ENCODE measurements at places on chromosomes 13 and 19. TPM values are rescaled to one million over a fixed set of nuclear protein-coding genes. Genes with fewer than 3 reads are reported as not detected.
A peak's percentile ranks its signal among the peaks of the same experiment; 100 is the strongest.

DNA sequence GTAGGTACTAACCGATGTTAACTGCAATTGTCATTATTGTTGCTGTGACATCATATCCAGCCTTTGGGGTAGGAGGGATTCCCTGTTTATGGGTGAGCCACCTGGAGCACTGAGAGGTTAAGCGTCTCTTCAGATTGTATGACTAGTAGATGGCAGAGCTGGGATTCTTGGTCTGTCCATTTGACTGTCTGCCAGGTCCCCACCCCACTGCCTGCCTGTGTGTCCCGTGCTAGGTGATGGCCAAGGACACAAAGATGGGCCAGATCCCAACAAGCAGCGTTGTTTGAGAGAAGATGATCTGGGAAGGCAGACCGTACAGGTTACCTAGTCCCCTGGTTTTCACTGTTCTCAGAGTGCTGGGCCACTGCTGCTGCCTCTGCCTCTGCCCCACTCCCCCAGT is 16.6 kb downstream of the PPP2R1A start:
- H3K27me3 ChIP-seq = no peaks in the 10 kb centered on the region
- H3K27ac ChIP-seq = no peak overlapping the region
- no peaks in the 10 kb centered on the region for H3K4me1 ChIP-seq
- no peak for DNase-seq

DNA sequence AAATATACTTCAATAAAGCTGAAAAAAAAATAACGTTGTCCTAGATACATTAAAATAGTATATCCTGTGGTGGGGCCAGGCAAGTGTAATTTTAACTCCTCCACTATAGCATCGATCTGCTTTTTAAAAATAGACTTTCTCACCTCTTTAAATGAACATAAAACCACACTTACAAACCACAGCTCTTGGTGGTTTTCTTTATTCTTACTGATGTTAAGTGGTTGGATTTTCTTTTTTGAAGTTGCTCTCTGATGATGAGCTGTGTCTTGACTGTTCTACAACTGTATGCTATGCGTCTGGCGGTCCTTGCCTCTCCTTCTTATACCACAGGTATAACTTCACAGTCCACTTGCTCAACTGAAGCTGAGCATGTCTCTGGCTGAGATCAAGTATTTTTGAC is 721.5 kb upstream of the KLHL1 start:
- no peak for DNase-seq
- no peak overlapping the region for H3K4me3 ChIP-seq
- H3K4me1 ChIP-seq = no peaks in the 10 kb centered on the region
- H3K27me3 ChIP-seq = no peaks in the 10 kb centered on the region
- no peaks in the 10 kb centered on the region for H3K36me3 ChIP-seq

- H3K4me3 ChIP-seq = no peak within 1 kb of the TSS
- no peak for DNase-seq
- no peak within 1 kb of the TSS for H3K27ac ChIP-seq
- H3K36me3 ChIP-seq = no peaks in the 10 kb centered on the region
Observed at GRCh38 chr19:51026554-51026831, at the start of gene KLK11. KLK11 (minus strand) TSS chr19:51026616; CDS start chr19:51025631, 985 bp downstream.

DNA sequence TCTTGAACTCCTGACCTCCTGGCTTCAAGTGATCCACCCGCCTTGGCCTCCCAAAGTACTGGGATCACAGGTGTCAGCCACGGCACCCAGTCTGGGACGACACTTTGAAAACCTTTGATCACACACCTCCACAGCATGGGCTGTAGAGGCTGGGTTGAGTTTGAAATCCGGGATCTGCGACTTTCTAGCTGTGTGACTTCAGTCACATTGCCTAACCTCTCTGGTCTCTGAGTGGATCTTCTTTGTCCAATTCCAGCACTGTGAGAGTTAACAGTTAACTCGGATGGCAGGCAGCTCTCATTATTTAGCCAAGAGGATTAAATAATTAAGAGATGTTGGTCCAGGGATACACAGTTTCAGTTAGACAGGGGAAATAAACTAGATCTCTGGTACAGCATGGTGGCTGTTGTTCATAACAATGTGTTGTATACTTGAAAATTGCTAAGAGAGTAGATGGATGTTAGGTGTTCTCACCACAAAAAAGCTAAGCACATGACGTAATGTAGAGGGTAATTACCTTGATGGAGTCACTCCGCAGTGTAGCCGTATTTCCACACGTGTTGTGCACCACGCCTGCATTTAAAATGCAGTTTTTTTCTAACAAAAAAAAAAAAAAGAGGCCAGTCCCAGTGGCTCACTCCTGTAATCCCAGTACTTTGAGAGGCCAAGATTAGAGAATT is 1.9 kb downstream of the GALP start:
- no peaks in the 10 kb centered on the region for H3K4me1 ChIP-seq
- H3K36me3 ChIP-seq = no peaks in the 10 kb centered on the region
- DNase-seq = no peak

- no peaks in the 10 kb centered on the region for H3K4me1 ChIP-seq
- H3K27me3 ChIP-seq = no peaks in the 10 kb centered on the region
- DNase-seq = peak; percentile 91
- H3K4me3 ChIP-seq = no peak overlapping the region
- H3K27ac ChIP-seq = no peak overlapping the region
Observed at GRCh38 chr19:11446652-11447301, 11.3 kb downstream of the PRKCSH start.

DNA sequence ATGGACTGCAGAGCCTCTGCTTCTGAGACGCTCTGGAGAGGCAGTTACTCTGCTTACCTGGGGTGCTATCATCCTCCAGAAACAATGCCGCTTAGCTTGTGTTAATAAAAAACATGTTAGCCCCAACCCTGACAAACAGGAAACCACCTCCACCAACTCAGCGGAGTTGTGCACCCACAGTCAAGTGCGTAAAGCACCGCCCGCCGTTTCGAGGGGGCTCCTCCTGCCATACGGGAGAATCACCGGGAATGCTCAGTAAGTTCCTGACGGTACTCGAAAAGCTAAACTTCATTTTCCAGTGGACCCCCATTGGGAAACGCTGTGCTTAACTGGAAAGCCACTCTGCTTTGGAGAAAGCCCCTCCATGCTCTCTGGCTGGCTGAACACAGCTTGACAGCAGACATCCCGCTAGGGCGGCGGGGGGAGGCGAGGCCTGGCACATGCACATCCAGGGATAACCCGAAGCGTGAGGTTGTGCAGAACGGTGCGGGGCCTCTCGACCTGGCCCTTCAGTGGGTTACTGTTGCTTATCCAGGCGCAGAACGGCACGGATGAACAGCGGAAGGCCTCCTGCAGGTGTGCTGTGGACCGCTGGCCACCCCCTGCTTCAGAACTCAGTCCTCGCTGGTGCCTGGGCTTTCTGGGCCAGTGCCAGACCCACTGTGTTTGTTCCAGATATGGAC is 17.1 kb downstream of the GAS6 start:
- peaks cover 14% of the 10 kb centered on the region for H3K36me3 ChIP-seq
- no peaks in the 10 kb centered on the region for H3K27me3 ChIP-seq
- no peaks in the 10 kb centered on the region for H3K4me1 ChIP-seq
- H3K4me3 ChIP-seq = no peak overlapping the region
- no peak overlapping the region for H3K27ac ChIP-seq

- DNase-seq = no peak
- no peaks in the 10 kb centered on the region for H3K36me3 ChIP-seq
- no peak overlapping the region for H3K4me3 ChIP-seq
- H3K27ac ChIP-seq = no peak overlapping the region
Observed at GRCh38 chr19:30775956-30776355, 403.8 kb downstream of the ZNF536 start.

- no peak overlapping the region for H3K27ac ChIP-seq
- H3K4me1 ChIP-seq = no peaks in the 10 kb centered on the region
- DNase-seq = no peak
- H3K4me3 ChIP-seq = peak overlapping the region; percentile 82
Observed at GRCh38 chr19:42422092-42422900, 4.9 kb downstream of the LIPE start.

GRCh38 chr13:52765611-52766390 is 26.2 kb upstream of the CNMD start:
- no peaks in the 10 kb centered on the region for H3K36me3 ChIP-seq
- peaks cover 20% of the 10 kb centered on the region for H3K27me3 ChIP-seq
- H3K27ac ChIP-seq = no peak overlapping the region
- no peak for DNase-seq
- no peaks in the 10 kb centered on the region for H3K4me1 ChIP-seq

DNA sequence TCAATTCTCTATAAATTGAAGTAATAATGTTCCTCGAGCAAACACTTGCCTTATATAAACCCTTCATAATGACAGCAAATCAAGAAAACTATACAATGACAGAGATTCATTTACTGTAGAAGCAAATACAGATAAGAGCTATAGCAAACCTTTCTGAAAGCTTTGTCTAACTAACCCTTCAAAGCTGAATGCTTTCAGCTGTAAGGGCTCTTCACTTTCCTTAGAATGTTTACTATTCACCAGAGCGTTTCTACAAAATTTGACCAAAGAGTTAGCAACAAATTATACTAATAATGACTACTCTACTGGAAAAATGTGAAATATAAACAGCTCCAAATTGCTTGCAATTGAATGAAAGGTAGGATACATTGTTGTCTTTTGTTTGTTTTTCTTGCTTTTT is 218.1 kb downstream of the SLITRK5 start:
- H3K36me3 ChIP-seq = no peaks in the 10 kb centered on the region
- H3K27ac ChIP-seq = no peak overlapping the region
- no peak overlapping the region for H3K4me3 ChIP-seq
- no peaks in the 10 kb centered on the region for H3K4me1 ChIP-seq
- no peaks in the 10 kb centered on the region for H3K27me3 ChIP-seq

DNA sequence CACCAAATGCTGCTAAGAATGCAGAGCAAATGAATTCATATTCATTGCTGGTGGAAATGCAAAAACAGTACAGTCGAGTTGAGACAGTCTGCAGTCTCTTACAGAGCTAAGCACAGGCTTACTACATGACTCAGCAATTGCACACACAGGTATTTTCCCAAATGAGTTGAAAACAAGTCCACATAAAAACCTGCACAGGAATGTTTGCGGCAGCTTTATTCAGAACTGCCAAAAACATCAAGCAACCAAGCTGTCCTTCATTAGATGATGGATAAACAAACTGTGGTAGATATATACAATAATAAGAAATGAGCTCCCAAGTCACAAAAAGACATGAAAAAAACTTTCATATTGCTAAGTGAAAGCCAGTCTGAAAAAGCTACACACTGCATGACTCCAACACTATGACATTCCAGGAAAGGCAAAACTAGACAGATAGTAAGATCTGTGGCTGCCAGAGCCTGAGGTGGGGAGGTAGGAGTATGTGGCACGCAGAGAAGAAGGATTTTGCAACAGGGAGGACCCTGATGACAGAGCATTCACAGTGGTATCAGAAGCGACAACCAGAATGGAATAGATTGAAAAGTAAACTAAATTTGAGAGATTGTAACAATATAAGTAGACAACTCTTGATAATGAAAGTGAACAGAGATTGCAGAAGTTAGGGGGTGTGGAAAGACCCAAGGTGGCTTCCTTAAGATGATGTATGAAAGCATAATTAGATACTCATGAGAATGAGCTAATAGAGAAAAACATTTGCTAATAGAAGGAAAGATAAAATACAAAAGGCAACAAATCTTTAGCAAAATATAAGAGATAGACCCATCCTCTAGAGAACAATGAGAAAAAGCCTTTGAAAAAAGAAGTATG is 52.7 kb downstream of the TSC22D1 start:
- H3K27me3 ChIP-seq = no peaks in the 10 kb centered on the region
- H3K27ac ChIP-seq = peak overlapping the region; percentile 10
- H3K4me1 ChIP-seq = peaks cover 4% of the 10 kb centered on the region

The CEACAM1 gene
- total RNA-seq = 0.50 TPM

The KLK2 gene
- not detected for total RNA-seq

The TMPRSS9 gene
- 0.95 TPM for total RNA-seq

The RGS9BP gene
- not detected for total RNA-seq

Measured in endodermal cell (in vitro differentiated cells).